ENCODE measurements at places on chromosomes 6 and 20.

DNA sequence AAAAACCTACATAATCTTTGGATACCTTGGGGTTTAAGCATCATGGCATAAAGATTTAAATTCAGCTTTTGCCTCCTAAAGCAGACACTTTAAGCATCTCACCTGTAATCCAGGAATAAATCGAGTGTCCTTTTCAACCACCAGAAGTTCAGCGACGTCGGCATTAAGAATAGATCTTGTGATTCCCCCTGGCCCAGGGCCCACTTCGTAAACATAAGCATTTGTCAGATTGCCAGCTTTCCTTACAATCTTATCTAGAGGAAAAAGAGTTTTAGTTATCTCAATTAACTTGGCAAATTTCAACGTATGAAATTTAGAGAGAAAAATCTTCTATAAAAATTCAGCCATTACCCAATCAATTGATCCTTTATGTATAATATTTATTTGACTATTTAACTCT is 3.2 kb downstream of the TFB1M start:
- DNase-seq = no peak

- no peak for DNase-seq
These were observed 32.8 kb upstream of the FOXQ1 start for GRCh38 chr6:1279065-1279464.

DNA sequence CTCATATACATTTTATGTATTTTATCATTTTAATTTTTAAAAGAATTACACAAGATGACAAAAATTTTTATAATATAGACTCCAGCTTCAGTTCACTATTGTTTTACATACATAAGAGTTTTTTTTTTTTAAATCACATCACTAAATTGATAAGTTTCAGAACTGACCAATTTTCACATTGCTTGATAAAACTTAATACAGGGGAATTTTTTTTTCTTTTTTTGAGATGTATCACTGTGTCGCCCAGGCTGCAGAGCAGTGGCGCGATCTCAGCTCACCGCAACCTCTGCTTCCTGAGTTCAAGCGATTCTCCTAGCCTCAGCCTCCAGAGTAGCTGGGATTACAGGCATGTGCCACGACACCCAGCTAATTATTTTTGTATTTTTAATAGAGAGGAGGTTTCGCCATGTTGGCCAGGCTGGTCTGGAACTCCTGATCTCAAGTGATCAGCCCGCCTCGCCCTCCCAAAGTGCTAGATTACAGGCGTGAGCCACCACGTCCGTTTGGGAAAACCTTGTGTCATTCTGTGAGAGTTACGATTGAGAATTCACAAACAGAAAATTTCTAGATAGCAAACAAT is 36.6 kb upstream of the BTN3A2 start:
- no peak for DNase-seq

DNA sequence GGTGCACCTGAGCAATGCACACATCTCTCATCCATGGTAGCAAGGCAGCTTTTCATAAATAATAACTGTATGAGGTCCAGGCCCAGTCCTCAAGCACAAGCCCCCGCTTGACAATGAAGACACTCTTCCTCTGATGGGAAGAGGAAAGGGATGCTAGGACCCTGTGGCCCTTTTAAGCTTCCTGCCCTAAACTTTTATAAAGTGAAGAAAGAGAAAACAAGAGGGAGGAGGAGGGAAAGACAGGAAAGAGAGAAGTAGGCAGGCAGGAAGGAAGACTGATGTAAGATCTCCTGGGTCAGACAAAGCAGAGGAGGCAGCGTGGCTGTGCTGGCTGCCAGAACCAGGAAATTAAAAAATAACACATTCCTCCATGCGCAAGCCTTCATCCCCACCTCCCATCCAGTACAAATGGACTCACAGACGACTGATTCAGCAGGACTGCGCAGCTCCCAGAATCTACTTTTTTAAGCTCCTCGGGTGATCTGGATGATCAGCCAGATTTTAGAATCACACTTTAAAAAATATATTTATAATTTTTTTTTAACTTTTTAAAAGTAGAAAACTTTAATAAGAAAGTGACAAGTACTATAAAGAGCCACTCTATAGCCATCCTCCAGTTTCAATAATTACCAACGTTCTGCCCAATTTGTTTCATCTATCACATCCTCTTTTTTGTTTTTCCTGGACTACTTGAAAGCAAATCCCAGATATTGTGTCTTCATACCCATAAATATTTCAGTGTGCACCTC is 16.5 kb downstream of the TNFAIP3 start:
- DNase-seq = peak; percentile 44

DNA sequence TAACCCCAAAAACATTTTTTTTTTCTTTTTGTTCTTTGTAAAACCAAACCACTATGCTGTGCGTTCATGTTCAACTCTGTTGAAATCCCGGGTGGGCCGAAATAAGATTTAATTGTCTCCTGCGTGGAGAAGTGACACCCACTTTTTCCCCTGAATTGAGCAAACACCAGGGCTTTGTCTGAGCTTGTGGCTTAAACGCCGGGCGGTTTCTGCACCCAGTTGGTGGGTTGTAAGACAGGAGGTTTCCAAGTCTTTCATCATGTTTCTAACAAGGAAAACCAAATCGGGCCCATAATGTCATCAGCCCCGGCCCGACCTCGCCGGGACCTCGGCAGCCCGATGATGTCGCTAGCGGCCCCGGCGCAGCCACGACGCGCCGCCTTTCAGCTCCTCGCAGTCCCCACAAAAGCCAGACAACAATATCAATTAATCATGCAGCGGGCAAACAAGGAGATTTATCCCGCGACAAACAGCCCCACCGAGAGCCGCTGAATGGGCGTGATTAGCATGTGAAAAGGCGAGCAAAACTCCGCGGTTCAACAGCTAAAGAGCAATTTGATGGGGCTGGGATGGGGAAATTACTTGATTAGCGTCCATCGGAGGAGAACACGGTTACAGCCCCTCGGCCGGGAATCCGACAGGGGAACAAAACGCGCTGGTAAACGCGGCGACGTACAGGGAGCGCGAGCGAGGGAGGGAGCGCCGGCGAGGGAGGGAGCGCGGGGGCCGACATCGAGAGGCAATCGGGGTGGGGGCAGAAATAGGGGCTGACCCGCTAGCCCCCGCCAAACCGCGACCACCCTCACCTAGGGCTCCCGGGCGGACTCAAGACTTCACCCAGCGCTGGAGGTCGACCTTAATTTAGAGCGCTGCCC is 5.3 kb downstream of the LINC00237 start:
- no peak for DNase-seq

DNA sequence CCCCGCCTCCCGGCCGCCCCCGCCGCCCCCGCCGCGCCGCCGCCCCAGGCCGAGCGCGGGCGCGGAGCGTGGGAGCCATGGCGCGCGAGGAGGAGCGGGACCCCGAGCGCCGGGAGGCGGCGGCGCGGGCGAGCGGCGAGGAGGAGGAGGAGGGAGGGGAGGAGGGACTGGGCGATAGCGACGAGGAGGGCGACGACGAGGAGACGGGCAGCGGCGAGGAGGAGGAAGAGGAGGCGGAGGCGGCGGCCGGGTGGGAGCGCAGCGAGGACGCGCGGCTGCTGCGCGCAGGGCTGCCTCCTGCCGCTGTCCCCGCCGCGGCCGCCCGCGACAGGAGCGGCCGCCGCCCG is at the start of gene SLC24A3:
Gene SLC24A3, plus strand, starts transcription at position 174 of the 347 bp plus-strand sequence.
- no peak for DNase-seq

GRCh38 chr6:142266060-142266459 is 35.7 kb upstream of the ADGRG6 start:
- no peak for DNase-seq

GRCh38 chr6:29528300-29528931 is 31.1 kb downstream of the UBD start:
- DNase-seq = no peak

DNA sequence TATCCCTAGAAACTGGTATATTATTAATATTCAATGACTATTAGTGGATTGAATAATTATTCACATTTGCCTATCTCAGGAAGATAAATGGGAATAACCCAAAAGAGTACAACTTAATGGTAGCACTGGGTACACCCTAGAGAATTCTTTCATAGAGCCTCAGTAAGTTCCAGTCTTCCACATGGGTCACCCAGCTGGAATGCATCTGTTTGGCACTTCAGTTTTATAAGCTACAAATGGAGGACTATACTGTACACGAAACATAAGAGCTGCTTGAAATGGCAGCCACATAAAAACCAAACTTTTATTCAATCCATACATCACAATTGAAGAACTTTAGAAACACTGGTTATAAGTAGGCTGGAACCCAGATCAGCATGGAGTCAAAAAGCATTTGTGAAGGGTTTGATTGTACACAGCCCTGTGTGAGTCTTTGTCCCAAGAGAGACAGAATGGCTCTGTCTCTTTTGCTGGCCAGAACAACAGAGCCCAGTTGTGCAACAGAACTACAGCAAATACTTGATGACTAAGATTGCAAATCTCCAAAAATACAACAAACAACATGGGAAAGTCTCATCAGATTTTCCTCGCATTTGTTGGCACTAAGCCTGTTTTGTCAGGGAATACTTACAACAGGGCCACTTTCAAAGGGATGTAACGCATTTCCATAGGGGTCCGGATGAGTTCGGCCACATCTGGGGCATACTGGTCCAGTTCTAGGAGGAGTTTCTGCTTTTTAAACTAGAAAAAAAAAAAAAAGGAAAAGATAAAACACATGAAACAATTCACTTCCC is 39.5 kb downstream of the PIGU start:
- no peak for DNase-seq

GRCh38 chr6:137490961-137491360 is 3.2 kb downstream of the OLIG3 start:
- no peak for DNase-seq

- DNase-seq = no peak
These were observed 1.2 kb upstream of the TMEM217 start for GRCh38 chr6:37259191-37259590.

GRCh38 chr20:4691753-4692152 is 30.0 kb upstream of the PRND start:
- DNase-seq = no peak

DNA sequence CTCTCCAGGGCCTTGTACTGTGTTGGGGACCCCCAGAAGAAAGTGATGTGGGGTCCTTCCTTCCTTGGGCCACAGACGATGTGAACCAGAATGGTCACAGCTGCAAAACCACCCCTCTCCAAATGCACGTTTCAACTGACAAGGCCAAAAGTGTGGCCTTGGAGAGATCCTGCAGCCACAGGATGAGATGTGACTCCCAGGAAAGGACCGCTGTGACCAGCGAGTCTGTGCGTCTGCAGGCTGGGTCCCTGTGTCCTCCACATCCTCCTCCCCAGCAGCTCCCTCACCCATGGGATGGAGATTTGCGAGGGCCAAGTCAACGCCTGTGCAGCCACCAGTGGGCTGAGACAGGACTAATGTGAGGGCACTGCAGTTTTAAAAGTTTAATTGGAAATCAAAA is 247.0 kb downstream of the ERMARD start:
- no peak for DNase-seq

DNA sequence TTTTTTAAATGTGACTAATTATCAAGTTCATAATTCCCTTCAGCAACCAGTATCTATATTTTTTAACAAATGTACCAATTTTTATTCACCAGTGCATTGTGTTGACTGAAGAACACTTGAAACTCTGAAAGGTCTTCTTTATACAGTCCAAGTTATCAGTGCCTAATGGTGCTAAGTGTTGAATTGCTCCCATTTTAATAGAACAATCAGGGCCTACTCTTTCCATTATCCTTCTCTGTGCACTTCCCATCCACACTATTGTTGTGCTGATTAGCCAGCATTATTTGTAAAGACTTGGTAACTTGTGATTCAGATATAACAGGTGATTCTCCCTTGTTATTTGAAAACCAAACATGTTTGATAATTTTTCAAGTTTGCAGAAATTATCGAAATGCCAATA is 1209.7 kb upstream of the MAP3K7 start:
- DNase-seq = no peak

DNA sequence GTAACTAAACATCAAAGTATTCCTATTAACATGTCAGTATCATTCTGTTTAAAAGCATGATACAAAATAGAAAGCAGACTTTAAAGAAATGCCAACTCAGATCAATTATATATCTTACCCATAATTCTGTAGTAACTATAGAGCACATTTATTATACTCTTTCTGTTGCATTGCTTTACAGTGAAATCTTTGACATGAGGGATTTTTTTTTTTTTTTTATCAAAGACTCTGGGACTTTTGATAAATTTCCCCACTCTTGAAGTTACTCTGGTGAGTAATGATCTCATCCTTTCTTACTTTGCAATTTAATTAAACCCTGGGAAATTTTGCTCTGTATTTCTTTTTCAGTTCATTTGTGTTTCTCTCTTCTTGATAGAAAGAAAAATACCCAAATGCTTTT is 17.4 kb downstream of the ADGRF4 start:
- DNase-seq = no peak

GRCh38 chr20:5261763-5262162 is 55.0 kb downstream of the PROKR2 start:
- no peak for DNase-seq

DNA sequence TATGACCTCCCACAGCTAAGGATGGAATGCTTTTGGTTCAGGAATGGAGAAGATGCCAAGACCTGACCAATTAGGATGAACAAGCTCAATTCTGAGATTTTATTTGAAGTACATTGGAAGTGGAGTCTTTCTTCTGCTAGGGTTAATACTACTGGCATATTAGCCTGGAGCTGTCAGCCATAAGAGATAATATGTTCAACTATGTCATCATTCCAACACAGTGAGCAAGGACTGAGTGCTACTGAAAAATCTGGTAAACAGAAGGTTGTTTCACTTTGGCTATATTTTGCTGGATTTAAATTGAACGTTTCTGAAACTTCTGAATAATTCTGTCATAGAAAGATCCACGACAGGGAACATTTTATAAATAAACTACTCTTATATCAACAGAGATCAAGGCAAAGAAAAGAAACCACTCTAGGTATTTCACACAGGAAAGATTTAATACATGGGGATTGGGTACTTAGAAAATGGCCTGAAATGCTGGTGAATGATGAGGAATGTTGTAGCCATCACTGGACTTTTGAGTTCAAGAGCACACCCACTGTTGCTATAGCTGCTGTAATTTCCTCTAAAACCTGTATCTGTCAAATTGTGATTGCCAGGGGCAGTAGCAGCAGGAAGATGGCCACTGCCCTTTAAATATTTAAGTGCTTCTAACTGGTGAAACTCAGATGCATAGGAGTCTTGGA is 200.5 kb downstream of the PLCB4 start:
- no peak for DNase-seq

DNA sequence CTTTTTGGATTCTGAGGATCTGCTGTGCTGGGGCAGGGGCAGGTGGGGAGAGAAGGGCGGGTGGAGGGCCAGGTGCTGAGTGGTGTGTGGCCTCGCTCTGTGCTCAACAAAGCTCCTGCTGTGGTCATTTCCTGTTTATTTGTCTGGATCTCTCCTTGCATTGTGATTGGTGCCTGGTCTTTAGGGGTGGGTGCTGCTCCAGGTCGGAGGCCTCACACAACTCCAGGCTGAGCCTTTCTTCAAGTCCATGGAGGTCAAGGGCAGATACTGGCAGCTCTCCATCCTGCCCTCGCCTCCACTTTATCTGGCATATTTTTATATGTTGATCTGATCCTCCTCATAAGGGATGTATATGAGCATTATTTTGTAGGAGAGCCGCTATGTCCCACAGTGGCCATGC is 36.2 kb downstream of the HLA-F start:
- DNase-seq = no peak

DNA sequence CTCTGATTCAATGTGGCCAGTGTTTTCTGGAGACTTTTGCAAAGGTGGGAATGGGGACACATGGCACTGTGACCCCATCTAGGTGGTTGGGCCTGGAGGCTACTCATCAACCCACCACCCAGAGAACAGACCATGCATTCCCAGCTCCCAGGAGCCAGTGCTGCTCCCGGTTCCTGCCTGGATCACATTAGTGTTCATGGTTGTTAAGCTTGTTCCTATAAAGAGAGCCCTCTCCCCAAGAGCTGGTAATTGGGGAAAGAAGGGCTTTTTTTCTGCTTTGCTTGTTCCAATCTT is 102.0 kb downstream of the PHACTR3 start:
- no peak for DNase-seq
